GM10248 (cell line): ENCODE measurements at places on chromosomes 6 and 20.

- no peak for DNase-seq
These were observed 816.9 kb upstream of the HS3ST5 start for GRCh38 chr6:115159733-115160132.

GRCh38 chr6:158805698-158806377 lies 13.3 kb downstream of the EZR start:
- no peak for DNase-seq

- DNase-seq = no peak
These were observed 151.2 kb downstream of the EDN3 start for GRCh38 chr20:59451641-59452040.

DNA sequence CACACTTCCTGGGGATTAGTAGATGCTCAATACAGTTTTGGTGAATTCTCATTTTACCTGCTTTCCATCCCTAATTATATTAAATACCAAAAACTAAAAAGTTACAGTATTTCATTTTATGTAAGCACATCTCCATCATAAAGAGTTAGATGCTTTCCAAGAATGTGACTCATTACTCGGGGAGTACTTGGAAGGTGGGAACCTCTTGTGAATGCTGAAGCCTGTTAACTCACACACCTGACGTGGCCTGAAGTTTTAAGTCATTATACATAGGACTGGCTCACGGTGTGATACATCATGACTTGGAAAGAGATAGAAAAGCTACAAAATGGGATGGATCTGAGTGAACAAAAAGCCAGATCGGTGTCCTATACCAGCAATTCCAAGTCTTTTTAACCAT lies 2.2 kb upstream of the OSER1 start:
- no peak for DNase-seq

DNA sequence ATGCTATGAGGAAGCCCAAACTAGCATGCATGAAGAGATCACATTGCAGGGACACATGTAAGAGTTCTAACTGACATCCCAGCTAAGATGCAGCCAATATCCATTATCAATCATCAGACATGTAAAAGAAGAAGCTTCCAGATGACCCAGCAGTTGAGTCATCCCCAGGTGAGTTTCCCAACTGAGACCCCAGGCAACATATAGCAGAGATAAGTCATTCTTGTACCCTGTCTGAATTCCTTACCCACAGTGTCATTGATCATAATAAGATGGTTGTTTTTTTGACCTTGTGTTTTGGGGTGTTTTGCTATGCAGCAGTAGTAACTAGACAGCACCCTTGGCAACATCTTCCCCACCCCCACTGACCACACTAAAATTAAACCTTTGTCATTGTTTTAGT lies 18.9 kb downstream of the SIRPD start:
- no peak for DNase-seq

GRCh38 chr6:139017227-139017626 lies 11.3 kb upstream of the ABRACL start:
- no peak for DNase-seq

GRCh38 chr6:77015350-77015749 lies 447.9 kb downstream of the HTR1B start:
- no peak for DNase-seq

DNA sequence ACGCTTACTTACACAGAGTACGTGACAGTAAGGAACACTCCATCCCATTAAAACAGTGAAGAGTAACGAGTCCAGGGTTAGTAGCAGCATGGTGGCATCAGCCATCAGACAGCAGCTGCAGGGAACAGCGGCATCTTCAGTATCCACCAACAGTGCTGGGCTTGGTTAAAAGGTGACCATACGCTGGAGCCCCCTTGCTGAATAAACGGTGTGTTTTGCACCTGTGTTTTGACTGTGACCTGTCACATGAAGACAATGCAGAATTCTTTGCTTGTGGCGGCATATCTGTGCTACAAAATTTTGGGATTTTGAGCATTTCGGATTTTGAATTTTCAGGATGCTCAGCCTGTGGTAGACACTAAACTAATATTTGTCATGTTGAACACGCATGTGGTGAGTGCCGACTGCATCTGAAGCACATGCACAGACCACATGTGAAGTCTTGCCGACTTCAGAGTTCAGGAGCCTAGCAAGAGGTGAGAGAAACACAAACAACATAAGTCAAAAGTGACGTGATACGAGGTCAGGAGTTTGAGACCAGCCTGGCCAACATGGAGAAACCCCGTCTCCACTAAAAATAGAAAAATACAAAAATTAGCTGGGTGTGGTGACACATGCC lies 69.3 kb upstream of the FRMD1 start:
- DNase-seq = no peak

- no peak for DNase-seq
These were observed 43.0 kb upstream of the FRMD1 start for GRCh38 chr6:168122011-168122410.

DNA sequence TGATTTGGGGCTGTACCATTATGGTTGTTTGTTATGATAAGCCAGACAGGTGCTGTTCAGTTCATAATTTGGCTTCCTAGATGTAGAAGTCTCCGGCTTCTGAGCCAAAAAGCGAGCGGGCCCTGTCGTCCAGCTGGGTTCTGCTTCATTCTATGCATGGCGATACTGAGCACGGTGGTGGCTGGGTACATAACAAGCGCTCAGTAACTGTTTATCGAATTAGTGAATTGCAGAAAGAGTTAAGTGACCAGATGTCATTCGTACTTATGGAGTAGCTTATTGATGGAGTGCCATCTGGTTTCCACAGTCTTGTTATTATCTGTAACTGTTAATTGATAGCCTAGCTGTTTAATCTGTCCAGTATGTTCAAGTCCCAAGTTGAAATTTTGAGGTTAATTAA lies 85.0 kb downstream of the DTD1 start:
- no peak for DNase-seq

- no peak for DNase-seq
These were observed at the start of gene C6orf118 for GRCh38 chr6:165308926-165309731. Gene C6orf118 (minus strand): TSS chr6:165309605. CDS start chr6:165309586, 19 bp downstream.

- no peak for DNase-seq
These were observed 140.3 kb downstream of the COL12A1 start for GRCh38 chr6:75065523-75065922.

DNA sequence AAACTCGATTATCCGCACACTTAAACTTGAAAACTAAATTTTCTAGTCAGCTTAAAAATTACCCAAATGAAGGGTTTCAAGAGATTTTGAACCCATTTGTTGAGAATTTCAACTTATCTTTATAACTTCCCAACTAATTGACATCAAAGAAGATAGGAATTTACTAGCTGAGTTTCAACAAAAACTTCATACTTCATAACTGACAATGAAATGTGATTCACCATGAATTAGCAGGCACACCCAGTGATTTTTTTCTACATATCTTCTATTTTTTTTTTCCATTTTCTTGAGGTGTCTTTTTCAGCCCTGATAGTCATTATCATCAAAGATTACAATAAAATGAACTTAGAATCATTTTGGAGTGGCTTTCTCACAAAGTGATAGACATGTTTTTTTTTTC lies 26.7 kb downstream of the TNFAIP3 start:
- DNase-seq = no peak

GRCh38 chr6:170393807-170394399 lies 87.3 kb downstream of the FAM120B start:
- DNase-seq = no peak

- DNase-seq = no peak
These were observed 30.7 kb upstream of the MRGBP start for GRCh38 chr20:62765432-62766070.

DNA sequence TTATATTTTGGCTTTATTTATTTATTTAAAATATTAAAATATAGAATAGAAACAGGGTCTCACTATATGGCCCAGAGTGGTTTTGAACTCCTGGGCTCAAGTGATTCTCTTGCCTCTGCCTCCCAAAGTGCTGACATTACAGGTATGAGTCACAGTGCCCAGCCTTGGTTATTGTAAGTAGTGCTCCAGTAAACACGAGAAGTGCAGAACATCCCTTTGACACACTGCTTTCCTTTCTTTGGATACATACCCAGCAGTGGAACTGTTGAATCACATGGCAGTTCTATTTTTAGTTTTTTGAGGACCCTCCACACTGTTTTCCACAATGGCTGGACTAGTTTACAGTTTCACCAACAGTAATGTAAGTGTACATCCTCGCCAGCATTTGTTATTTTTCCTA lies 203.9 kb downstream of the PHF3 start:
- no peak for DNase-seq

- no peak for DNase-seq
These were observed 497.5 kb upstream of the CITED2 start for GRCh38 chr6:139871803-139872510.

DNA sequence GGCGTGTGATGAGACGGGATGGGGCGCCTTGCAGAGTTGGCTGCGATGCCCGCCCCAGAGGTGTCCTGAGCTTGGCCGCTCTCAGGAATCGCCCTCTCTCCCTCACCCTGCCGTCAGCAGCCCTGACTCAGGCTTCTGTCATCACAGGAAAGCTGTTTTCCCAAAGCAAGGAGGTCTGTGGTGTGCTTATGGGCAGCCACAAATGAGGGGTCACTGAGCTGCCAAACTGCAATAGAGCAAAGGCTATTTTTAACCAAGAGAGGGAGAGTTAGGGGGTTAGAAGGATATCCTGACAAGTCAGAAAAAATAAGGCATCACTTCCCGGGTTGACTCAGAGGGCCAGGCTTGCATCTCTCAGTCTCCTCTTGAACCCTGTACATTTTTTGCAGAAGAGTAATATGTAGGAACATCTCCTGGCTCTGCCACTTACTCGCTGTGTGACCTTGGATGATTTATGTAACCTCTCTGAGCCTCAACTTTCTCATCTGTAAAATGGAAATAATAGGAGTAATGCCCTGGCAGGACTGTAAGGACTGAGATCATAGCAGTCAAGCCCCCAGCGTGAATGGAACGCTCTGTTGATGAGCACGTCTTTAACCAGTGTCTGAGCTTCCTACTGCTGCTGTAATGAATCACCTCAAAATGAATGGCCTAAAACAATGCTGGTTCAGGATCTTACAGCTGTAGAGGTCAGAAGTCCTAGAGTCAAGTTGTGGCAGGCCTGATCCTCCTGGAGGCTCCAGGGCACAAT lies 181.9 kb downstream of the NFATC2 start:
- no peak for DNase-seq

DNA sequence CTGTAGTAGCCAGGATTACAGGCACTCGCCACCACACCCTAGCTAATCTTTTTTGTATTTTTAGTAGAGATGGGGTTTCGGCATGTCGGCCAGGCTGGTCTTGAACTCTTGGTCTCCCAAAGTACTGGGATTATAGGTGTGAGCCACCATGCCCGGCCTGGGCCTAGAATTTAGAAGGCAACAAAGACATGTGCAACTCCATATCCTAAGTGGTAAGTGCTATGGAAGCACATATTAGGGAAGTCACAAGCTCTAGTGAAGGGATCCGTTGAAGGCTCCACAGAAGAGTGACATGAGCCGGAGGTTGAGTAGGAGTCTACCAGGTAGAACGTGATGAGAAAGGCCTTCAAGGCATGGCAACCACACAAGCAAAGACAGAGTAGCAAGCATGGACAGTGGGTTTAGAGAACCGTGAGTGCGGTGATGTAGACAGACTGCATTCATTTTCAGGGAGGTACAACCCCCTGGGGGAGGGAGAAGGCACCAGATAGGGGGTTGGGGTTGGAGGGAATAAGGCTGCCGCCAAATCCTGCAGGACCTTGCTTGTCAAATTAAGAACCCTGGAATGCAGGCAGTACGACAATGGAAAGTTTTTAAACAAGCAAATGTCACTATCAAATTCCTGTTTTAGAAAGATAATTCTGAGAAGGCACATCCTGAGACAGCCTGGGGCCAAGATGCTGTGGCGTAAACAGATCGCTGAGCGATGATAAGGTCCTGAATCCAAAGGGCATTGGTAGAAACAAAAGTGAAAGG lies 50.2 kb downstream of the ARHGAP18 start:
- no peak for DNase-seq

- no peak for DNase-seq
These were observed 224.9 kb downstream of the EPHA7 start for GRCh38 chr6:93194480-93194879.

- no peak for DNase-seq
These were observed 68.3 kb downstream of the RIN2 start for GRCh38 chr20:19826179-19826914.

- no peak for DNase-seq
These were observed 32.4 kb upstream of the CCDC167 start for GRCh38 chr6:37532122-37532521.
